ENCODE measurements at places on chromosomes 7 and 10.
A peak's percentile ranks its signal among the peaks of the same experiment; 100 is the strongest.

DNA sequence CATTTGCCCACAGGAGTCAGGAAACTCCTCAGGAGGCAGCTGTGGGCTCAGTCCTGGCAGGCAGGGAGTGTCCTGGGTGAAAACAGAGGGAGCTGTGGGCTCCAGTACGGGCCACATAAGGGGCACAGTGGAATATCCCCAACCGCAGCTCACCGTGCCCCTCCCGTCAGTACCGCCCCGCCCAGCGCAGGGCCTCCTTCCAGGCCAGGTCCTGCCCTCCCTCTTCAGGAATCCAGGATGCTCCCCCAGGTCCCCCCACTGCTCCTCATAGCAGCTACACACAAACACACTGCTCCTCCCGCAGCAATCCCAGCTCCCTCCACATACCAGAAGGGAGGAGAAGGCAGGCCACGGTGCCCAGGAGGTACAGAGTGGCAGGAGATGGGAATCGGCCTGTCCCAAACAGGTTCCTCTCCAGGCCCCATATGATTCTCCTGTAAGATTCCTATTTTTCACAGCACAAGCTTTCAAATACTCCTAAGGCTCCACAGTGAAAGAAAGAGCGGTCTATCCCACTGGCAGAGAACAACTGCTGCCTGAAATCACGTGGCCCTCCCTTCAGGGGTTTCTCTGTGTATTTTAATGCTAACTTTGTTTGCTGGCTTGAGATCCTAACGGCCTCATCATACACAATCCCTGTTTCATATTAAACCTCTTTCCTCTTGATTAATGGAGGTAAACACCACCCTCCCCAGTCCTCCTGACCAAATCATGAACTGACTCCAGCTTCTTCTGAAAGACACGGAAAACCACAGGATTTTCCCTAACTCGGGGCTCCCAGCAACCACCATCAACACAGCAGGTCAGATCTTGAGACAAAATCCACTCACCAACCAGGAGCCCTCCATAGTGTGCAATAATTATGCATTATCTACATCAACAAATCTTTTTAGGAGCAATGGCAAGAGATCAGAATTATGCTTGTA, 178.7 kb downstream of the TNS3 start:
- DNase-seq: no peak

DNA sequence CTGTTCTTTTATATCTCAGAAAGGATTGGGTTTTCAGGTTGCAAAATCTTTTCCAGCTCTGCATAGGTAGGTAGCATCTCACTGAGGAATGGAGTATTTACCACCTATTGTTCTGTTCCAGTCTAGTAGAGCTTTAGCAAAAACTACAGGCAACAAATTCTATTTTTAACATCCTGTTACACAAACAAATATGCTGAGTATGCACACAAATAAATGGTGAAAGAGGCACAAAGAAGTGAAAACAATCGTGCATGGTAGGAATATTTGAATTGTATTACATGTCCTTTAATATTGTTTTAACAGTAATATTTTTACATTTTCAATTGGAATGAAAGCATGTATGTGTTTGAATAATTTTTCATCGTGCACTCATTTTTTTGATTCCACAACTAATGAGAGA, 14.5 kb upstream of the MIOS start:
- no peak for DNase-seq

GRCh38 chr10:96043893-96044715, 721 bp downstream of the CCNJ start:
- DNase-seq: peak; percentile 32

DNA sequence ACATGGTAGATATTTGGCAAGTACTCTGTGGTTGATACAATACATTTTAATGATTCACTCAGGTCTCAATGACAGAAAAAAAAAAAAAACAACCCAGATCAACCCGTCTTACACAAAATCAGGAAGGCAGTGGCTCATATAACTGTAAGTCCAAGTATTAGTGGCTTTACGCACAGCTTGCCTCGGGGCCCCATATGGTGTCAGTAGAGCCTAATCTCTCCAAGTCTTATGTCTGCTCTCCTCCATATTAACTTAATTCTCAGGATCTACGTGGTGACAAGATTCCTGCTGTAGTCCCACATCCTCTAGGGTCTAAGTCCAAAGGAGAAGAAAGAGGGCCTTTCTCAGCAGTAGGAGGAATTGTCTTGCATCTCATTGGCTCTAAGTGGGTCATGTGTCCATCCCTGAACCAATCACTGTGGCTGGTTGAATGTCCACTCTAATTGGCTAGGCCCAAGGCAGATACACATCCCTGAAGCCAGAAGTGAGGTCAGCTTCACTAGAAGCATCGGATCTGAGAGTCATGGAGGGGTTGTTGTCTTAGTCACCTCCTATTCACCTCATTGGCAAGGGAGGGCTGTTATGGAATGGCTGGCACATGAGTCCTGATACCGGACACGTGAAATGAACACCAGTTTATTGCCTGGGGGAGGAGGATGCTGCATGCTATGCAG, 20.5 kb upstream of the PLPP4 start:
- DNase-seq: no peak

- no peak for DNase-seq
Observed at GRCh38 chr10:51106311-51106945, 32.1 kb downstream of the PRKG1 start.

DNA sequence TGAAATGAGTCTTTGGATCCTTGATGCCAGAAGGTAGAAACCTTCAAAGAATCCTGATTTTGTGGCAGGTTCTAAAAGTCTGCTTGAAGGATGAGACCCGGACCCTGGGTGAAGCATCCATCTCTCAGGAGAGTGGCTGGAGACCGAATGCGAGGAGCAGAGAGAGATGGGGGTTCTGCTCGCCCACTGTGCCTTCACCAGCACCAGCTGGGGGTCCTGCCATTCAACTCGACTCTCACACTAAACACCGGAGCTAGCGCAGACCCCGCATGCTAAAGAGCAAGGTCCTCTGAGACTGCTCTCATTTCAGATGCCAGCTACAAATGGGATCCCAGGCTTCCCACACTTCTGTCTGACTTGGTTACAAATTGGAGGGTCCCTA, 218.4 kb downstream of the GLRX3 start:
- no peak for DNase-seq

DNA sequence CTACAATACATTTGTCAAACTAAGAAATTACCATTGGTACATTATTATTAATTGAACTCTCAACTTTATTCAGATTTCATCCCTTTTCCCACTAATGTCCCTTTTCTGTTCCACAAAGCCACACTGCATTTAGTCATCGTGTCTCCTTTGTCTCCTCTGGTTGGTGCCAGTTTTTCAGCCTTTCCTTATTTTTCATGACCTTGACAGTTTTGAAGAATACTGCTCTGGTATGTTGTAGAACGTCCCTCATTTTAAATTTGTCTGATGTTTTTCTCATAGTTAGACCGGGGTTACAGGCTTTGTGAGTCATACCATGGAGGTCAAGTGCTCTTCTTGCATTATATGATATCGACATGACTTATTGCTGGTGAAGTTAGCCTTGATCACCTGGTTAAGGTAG, 173.3 kb upstream of the AGK start:
- no peak for DNase-seq

DNA sequence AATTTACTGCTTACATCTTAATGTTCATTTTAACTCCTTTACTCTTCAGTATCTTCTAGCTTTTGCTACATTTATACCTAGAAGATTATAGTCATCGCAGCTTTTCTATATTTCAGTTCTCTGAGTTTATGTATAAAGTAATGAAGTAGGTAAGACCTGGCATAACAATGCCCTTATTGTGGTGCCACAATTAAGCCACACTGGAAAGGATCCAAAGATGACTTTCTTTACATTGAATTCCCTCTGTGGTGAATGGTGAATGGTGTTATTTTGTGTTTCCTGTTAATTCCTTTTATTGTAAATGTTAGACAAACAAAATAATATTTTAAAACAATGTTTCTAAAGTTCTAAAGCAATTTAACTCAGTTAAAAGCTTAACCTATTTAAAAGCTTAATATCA, 36.2 kb downstream of the SEMA3D start:
- no peak for DNase-seq

GRCh38 chr7:1988533-1988930, 244.2 kb downstream of the MAD1L1 start:
- no peak for DNase-seq

GRCh38 chr10:6053816-6054631, 8.1 kb downstream of the IL2RA start:
- DNase-seq: no peak

DNA sequence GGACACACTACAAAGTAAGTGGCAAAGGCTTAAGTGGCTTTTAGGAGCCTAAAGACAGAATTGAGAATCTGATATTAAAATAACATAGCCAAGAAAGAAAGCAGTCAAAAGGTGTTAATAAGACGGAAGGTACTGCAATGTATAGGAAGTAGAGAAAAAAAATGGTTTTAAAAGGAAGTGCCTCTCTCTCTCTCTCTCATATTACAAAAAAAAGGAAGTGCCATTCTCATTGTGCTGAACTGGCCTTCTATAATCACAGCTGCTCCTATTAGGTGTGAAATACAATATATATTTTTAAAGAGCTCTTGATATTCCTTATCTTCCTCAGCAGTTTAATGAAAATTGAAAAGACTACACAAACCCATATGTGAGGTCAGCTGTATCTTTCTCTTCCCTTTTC, 199.4 kb upstream of the NPVF start:
- no peak for DNase-seq

- no peak for DNase-seq
Observed at GRCh38 chr7:99311702-99312101, 14.0 kb upstream of the ARPC1A start.

DNA sequence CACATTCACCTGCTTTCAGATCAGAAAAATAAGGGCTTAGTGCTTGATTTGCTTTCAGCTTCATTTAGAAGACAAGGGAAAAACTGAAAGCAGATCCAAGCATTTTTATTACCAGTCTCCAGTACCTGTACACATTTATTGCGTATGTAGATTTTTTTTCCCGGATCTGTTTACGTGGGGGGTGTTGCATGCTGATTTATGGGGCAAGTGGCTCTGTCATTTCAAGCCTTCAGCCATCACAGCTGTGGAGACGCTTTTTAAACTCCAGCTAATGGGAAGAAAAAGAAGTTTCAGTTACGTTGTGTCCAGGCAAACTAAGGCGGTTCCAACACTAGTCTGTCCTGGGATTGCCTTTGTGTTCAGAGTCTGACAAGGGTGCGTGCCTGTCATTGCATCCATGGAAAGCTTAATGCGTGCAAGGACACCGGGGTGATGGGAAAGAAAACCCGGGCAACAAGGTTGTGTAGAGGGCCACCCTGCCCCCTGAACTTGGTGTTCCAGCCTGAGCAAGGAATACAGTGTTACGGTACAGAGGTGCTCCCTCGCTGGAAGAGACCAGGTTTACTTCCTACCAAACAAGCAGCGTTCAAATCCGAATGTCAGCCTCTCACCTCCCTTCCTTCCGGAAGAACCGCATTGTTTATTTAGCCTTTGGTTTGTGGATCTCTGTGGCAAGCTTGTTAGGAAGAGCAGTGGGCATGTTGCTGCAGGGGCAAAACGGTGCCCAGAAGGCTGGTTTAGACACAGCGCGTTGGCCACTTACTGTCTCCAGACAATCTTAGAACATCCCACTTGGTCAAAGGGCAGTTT, 128.2 kb downstream of the FGFR2 start:
- DNase-seq: no peak

GRCh38 chr7:121739465-121739864, 133.5 kb upstream of the PTPRZ1 start:
- DNase-seq: no peak

DNA sequence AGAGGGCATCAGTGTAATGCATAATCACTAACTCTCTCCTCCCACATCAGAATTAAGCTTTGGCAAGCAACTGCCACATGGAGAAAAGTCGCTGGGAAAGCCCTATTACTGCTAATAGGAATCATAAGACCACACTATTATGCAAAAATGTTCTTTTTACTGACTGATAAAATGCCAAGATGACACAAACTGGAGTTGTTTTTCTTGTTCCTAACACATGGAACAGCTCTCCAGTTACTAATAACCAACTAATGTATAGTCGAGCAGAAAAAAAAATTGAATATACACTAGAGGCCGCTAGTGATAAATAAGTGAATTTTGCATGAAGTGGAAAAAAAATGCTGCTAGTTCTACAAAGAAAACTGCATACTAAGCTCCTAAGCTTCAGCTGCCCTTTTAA, 165.6 kb downstream of the TPK1 start:
- DNase-seq: no peak

- DNase-seq: no peak
Observed at GRCh38 chr10:120824881-120825309, 26.3 kb upstream of the WDR11 start.

DNA sequence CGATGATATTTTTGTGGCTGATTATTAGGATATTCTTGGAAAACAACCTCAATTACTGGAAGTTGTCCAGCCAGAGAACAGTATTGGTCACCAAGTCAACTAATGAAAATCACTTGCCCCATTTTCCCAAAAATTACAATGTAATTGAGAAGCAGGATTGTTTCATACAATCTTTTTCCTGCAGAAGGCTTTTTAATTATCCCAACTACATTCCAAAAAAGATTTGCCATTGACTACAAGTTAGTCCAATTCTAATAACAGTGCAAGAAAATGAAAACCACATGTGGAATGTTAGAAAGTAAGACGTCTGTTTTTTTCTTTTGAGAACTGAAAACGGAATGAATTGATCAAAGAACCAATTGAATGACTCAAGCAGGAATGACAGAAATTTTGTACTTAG, 1195.8 kb downstream of the SORCS1 start:
- no peak for DNase-seq

GRCh38 chr7:82126576-82126975, 317.0 kb downstream of the CACNA2D1 start:
- DNase-seq: no peak

DNA sequence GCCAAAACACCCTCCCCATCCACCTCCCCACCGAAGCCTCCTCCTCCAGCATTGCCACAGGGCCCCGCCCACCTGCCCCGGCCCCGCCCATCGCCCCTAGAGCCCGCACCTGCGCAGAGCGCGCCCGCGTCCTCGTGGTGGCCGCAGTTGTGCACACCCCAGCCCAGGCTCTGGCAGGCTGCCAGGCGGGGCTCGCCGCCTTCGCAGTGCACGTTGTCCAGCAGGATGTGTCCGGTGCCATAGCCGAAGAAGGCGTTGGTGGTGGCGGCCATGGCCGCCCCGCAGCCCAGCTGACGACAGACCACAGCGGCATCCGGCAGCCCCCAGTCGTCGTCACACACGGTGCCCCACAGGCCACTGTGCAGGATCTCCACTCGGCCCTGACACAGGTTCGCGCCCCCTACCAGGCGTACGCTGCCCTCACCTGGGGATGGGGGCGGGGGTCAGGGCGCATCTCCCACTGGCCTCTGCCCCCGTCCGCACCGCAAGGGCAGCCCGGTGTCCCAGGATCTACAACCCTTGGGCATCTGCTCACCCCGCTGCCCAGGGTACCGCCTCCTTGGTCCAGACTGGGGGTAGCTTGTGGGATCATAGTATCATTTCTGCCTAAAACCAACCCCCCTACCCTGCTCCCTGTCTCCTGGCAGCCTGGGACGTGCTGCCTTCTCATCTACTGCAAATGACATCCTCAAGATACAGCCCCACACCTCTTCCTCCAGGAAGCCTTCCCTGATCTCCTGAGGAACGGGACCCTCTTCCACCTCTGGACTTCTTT, 11.9 kb downstream of the SSC4D start:
- peak; percentile 79 for DNase-seq

- DNase-seq: no peak
Observed at GRCh38 chr10:70265032-70265689, 18.6 kb downstream of the NPFFR1 start.

- DNase-seq: no peak
Observed at GRCh38 chr10:78199005-78199725, 165.5 kb downstream of the RPS24 start.

GRCh38 chr7:47937065-47937687, 11.1 kb downstream of the PKD1L1 start:
- DNase-seq: no peak

- no peak for DNase-seq
Observed at GRCh38 chr10:1746796-1747195, 9.5 kb upstream of the ADARB2 start.

GRCh38 chr7:101154693-101155102, 422 bp downstream of the AP1S1 start:
- no peak for DNase-seq
